ENCODE measurements at places on chromosomes 3 and 15. TPM values are rescaled to one million over a fixed set of nuclear protein-coding genes. Genes with fewer than 3 reads are reported as not detected.

Gene TRPM1
- total RNA-seq = not detected

GRCh38 chr3:125395091-125395490 lies 20.0 kb upstream of the ZNF148 start:
- peak; percentile 18 for DNase-seq

DNA sequence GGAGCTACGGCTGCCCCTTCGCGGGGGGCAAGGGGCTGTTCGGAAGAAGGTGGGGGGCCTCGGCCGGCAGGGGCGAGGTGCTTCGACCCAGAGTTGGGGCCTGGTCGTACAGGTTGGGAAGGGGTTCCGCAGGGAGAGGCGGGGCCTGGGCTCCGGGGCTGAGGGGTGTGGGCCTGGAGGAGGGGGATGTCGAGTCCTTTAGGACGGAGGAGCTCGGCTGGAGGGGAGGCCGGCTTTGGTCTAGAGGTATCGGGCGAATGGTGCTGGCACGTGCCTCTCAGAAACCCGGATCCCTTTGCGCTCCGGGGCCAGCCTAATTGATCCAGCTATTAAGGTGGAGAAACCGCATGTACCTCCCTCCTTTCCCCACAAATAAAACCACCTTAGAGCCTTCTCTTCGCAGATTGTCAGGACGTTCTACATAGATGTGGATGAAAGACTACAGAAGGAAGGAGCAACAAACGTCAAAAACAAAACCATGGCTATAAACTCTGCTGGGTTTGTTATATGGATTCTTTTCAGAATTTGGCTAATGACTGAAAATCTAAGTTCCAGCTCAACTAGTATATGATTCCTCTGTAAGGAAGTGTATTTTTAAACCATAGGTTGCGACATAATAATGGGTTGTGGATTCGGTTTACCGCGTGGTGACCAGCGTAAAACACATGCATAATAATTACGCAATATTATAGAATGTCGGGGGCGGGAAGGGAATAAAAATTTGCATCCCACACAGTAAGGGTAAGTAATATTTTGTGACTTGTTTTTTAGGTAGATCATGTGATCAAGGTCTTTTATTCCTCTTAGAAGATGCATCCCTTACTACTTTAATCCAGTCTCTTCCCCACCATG lies 644 bp upstream of the NGLY1 start:
- DNase-seq = peak; percentile 74

DNA sequence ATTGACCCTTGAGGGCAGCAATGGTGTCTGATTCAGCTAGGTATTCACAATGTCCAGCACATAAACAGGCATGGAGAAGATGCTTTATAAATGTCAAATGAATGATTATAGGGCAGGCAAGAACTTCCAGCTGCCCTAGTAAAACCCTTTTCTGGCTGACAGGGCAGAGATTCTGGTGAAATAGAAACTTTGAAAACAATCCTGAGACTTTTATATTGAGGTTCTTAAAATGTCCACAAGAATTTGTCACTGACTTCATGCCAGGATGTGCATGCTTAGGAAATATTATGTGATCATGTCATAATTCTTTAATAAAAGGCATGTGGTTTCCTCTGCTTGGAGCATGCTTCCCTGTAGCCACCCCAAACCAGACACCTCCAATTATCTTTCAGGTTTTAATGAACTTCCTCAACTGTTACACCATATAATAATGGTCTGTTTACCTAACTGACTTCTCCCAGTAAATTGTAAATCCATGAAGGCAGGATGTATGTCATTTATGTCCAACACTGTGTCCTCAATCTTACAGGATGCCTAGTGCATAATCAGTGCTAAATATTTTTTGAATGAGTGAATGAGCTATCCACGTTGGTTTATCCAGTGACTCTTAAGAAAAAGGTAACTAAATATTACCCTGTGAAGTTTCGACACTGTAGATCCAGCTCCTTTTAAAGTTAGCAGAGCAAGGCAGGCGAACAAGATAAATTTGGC lies 43.4 kb upstream of the CLRN1 start:
- DNase-seq = no peak

GRCh38 chr3:45480218-45480617 lies 91.8 kb downstream of the LARS2 start:
- DNase-seq = no peak

DNA sequence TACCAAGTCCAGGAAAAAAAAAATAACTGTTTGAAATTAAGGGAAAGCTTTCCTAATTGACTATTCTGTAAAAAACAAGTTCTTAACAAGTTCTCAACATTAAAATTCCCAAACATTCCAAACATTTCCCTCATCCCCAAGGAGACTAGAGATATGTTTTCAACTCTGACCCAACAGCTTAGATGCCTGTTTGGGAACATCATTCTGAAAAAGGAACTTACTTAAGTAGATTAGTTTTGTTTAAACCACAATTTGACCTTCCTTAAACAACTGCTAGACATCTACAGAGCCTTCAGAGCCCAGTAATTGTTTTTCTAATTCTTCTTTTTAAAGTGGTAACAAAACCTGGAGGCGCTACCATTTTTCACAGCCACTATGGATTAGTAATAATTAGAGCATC lies 12.8 kb downstream of the UBR1 start:
- no peak for DNase-seq

DNA sequence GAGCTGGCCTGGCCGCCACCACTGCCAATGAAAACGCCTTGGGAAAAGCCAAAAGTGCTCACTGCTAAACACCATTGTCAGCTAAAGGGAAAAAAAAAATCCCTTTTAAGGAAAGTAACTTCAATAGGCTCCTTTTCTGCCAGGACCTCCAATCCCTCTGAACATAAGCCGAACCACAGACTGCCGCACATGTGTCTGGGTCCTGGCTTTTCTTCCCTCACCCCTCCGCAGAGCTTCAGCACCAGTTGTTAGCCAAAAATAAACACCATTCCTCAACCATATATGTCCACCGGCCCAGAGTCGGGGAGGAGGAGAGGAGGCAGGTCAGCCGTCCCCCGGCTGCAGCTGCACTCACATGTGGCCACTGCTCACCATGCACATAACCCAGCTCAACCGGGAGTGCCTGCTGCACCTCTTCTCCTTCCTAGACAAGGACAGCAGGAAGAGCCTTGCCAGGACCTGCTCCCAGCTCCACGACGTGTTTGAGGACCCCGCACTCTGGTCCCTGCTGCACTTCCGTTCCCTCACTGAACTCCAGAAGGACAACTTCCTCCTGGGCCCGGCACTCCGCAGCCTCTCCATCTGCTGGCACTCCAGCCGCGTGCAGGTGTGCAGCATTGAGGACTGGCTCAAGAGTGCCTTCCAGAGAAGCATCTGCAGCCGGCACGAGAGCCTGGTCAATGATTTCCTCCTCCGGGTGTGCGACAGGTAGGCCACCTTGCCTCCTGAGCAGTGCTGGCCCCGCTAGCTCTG lies at the start of gene FBXL22:
Gene FBXL22 (plus strand): TSS at position 350 of the 753 bp plus-strand sequence. CDS start 6 bp downstream, at position 356.
- DNase-seq = peak; percentile 87

DNA sequence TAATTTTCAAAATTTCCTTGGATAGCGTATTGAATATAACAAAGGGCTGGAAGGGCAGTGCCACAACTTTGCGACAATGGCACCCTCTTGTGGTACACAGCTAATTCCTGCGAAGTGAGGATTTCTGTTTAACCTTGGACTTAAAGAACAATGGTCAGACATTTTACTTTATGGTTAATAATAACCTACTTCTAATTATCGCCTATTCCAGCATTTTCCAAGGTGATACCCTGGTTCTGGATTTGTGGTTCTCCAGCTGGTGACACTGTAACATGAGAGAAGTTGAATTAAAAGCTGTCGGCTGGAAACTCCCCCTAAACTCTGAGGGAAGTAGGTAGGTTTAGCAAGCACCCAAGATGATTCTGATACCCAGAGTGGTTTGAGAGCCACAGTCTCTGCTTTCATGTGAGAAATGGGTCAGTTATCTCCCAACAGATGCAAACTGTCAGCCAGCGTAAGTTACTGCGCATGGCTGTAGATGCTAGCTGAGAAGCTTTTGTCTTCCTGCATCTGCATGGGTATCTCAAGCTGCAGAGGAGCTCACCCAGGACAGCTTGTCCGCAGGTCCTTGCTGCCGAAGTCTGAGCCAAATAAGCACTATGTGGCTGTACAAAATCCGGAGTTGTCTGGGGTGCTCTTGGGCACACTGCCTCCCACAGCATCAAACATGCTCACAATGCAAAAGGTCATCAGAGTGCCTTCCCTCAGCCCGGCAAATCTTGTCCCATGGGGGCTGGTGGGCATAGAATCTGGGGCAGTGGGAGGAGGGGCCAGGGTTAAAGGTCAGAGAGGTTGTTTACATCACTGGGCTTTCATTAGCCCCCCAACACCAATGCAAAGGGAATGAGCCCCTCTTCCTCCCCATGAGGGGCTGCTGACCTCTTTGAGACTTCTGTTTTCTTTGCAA lies 6.6 kb upstream of the CHSY1 start:
- peak; percentile 89 for DNase-seq
